ENCODE measurements at places on chromosomes 11 and 22.

GRCh38 chr11:74320538-74320937 lies 9.1 kb upstream of the P4HA3 start:
- no peak for DNase-seq

- no peak for DNase-seq
Observed at GRCh38 chr11:12453243-12453642, 75.9 kb downstream of the PARVA start.

DNA sequence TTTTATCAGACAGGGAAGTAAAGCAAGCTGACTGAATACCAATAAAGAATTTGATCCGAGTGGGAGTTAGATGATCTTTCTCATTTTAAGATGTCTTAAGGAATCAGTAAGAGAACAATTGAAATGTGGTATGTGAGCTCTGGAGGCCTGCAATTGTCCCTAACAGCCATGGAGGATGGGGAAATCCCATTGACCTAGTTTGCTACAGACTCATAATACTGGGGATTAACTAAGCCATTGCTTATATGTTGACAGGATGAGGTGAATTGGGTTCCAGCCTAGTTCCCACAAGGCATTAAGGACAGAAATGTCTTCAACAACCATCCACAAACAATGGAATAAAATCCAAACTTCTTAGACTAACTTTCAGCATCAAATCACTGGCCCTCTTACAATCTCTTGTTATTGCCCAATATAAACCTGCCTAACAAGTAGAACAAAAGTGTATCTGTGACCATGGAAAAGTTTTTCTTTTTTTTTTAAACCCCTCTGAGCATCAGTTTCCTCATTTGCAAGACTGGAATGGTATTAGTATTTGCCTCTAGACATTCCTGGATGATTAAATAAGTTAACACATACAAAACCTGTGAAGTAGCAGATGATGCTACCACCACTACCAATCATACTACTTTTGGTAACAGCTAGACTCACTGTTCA lies 773.2 kb downstream of the DLG2 start:
- no peak for DNase-seq

DNA sequence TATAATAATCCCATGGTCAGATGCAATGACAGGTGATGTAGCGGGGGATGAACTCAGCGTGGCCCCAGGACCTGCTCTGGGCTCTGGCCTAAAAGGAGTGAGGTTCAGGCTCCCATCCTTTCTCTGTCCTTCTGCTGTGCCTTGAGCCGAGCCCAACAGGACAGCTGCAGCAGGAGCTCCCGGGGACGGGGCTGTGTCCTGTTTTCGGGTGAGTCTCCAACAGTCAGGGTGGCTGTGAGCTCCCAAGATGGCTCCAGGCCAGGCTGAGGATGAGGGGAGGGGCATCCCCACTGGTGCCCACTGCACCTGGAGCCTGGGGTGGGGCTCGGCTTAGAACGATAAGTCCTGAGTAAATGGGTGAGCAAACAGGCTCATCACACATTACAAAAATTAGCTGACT lies 1385.0 kb downstream of the BRD1 start:
- no peak for DNase-seq

GRCh38 chr11:46099963-46100316 lies 21.3 kb downstream of the PHF21A start:
- DNase-seq, result peak; percentile 14

GRCh38 chr11:44451706-44452105 lies 113.8 kb upstream of the CD82 start:
- no peak for DNase-seq

DNA sequence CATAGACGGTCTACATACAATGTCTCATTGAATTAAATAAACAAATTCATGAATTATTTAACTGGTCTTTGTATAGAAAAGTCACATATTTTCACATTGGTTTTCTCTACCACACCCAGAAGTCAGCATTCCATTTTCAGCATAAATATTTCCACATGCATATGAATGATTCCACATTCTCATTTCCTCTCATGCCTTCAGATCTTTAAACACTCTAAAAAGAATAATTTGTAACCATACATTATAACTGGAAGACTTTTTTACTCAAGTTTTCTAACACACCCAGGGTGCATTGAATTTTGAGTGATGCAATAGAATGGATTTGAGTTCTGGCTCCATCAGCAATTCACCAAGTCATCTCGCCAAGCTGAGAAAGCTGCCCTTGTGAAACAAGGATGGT lies 501.8 kb upstream of the TENM4 start:
- no peak for DNase-seq

DNA sequence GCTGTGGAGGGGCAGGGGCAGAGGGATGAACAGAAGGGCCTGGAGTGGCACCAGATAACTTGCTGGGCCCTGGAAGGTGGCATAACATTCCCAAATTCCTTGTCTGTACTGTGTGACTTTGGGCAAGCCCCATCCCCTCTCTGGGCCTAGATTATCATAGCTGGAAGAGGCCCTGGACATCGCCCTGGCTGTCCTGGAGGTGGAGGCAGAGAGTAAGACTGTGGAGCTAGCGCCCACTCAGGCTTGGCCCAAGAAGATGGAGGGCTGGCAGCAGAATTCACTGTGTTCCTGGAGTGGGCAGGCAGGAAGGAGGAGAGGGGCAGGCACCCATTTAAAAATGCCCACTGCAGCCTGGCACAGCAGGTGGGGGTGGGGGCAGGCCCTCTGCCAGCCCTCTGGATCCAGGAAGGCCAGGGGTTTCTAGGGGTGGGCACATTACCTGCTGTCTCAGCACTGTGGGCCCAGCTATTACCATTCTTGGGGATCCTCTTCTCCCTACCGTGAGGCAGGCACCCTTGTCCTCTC lies 22.6 kb downstream of the ARHGEF17 start:
- DNase-seq, result peak; percentile 47

DNA sequence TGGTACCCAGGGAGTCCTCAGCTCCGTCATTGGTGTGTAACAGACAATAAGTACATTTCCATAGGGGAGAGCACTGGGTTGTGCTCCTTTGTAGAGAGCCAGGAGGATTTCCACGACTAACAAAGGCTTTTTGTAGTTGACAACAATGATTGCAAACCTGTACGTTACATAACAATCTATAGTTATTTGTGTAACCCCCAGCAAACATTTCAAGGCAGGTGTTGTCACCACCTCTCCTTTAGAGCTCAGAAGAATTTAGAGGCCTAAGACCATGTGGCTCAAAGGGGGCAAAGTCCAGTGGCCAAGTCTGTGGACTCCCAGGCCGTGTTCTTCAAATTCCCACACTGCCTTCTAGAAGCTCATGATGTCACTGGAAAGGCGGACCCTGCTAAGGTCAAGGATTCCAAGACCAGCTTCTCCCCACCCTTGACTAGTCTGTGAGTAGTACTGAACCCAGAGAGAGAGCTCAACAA lies 15.8 kb downstream of the RPL27A start:
- DNase-seq, result peak; percentile 48

DNA sequence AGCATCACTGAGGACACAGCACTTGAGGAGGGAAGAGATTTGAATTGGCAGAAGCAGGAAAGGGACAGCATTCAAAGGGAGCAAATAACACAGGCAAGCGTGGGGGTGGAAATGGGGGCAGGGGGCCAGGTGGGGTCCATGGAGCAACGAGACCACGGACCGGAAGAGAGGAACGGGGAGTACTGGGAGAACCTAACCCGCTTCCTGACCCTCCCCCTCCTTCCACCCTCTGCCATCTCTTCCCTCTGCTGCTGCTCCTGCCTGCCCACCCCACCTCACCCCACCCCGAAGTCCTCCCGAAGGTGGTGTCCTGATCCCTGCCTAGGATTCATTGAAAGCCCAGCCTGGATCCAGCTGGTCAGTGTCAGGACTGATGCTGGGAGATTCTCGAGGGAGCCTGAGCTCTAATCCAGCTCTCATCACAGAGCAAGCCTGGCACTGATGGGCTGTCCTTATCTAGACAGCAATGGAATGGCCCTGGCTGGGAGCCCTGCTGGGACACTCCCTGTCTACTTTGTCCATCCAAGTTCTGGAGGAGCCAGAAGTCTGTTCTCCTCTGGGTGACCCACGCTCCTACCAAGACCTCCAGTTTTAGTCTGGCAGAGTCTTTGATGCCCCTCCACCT lies 105.0 kb downstream of the TRIM29 start:
- DNase-seq, result peak; percentile 13

DNA sequence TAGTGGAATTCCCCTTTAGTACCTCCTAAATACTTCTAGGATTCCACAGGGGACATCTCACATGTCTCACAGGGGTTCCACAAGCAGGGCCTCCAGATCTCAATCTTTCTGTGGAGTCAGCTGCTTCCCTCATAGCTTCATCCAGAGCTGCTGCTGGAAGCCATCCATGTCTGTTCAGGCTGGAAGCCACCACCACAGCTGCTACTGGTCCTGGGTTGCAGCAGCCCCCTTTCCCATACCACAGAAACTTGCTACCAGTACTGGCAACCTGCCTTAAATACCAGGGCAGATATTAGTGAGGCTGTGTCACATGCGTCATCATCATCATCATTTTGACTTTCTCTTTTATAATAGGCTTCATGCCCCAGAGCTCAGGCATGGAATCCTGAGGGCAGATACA lies 242.7 kb upstream of the NCAM1 start:
- no peak for DNase-seq

GRCh38 chr11:11571893-11572292 lies 49.9 kb downstream of the GALNT18 start:
- no peak for DNase-seq

GRCh38 chr11:8871171-8871775 lies 39.7 kb upstream of the AKIP1 start:
- peak; percentile 37 for DNase-seq

- DNase-seq, result no peak
Observed at GRCh38 chr22:47616396-47617020, 854.1 kb downstream of the TBC1D22A start.

DNA sequence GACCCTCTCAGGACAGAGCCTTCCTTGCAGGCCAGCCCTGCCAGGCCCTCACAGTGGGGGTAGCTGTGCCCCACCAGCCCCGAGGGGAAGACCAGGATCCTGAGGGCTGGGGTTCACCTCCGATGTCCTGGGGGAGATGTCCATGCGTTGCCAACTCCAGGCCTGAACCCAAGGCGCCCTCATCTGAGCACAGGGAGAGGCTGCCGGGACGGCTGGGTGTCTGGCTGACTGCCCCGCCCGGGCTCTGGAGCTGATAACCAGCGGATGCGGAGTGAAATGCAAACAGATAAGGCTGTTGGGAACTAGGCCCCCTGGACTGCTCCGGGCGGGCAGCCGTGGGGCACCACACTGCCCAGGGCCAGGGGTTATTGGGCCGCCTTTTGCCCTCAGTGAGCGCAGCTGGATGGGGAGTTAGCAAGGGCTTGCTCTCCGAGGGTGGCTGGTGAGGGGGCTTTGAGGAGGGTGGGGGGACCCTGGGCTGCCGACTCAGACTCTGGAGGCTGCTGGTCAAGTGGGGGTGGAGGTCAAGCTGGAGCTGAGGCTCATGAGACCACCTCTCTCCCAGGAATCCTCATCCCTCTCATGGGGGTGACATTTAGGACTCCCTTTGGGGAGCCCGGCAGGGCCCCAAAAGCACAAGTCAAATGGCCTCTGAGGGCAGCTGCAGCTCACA lies 5.6 kb upstream of the MUC6 start:
- DNase-seq, result peak; percentile 53

Measured in small intestine (tissue), 16 donors.